Femur (tissue), 1 donor: ENCODE measurements at places on chromosomes 6 and 20.

- no peak for DNase-seq
Measured at GRCh38 chr20:54107600-54108325, 37.4 kb upstream of the BCAS1 start.

GRCh38 chr6:5085648-5086293, 630 bp downstream of the PPP1R3G start:
- peak; percentile 73 for DNase-seq

DNA sequence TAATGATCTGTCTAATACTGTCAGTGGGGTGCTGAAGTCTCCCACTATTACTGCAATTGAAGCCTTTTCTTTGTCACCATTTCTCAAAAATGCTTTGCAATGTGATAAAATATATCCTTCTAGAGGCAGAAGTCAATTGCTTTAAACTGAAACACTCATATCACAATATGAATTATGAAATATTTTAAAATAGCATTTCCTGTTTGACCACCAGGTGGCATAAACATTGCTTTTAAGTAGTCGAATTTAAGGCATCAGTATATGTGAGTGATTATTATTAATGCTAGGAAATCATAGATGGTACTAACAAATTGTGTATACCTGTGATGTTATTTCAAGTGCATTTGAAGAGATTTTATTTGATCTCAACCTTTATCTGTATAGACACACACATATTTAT, 87.5 kb downstream of the MEI4 start:
- no peak for DNase-seq

GRCh38 chr20:52078289-52078688, 113.3 kb downstream of the ZFP64 start:
- DNase-seq: no peak

- DNase-seq: peak; percentile 80
Measured at GRCh38 chr6:44636561-44637248, 249.2 kb downstream of the CDC5L start.
